ENCODE measurements at places on chromosomes 11 and 22.

- no peak for DNase-seq
Observed at GRCh38 chr11:15189641-15190365, 75.1 kb downstream of the INSC start.

- no peak for DNase-seq
Observed at GRCh38 chr11:72974487-72975205, 160.4 kb downstream of the ATG16L2 start.

DNA sequence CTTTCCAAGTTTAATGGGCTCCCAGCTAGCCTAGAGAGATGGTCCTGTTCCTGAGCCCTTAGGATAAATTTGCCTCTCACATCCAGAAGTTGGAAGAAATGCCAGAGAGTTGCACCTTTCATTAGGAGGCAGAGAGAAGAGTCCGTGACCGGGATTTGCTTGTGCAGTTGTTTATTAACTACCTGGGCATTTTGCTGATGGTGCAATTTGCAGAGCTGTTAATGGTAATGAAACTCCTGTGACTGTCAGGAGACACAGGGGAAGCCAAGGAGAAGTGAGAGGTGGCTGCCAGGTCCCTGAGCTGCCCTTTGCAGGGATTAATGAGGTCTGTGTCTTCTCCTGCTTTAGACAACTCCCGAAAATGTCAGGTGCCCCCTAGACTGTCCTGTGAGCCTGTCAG is 69.1 kb upstream of the B3GAT1 start:
- no peak for DNase-seq

- DNase-seq = no peak
Observed at GRCh38 chr22:36552289-36552688, 23.3 kb upstream of the EIF3D start.

GRCh38 chr11:36818410-36818809 is 220.4 kb upstream of the RAG2 start:
- DNase-seq = peak; percentile 34

All from H4 (cell line).